ENCODE measurements at places on chromosomes 4 and X.
A peak's percentile ranks its signal among the peaks of the same experiment; 100 is the strongest.

DNA sequence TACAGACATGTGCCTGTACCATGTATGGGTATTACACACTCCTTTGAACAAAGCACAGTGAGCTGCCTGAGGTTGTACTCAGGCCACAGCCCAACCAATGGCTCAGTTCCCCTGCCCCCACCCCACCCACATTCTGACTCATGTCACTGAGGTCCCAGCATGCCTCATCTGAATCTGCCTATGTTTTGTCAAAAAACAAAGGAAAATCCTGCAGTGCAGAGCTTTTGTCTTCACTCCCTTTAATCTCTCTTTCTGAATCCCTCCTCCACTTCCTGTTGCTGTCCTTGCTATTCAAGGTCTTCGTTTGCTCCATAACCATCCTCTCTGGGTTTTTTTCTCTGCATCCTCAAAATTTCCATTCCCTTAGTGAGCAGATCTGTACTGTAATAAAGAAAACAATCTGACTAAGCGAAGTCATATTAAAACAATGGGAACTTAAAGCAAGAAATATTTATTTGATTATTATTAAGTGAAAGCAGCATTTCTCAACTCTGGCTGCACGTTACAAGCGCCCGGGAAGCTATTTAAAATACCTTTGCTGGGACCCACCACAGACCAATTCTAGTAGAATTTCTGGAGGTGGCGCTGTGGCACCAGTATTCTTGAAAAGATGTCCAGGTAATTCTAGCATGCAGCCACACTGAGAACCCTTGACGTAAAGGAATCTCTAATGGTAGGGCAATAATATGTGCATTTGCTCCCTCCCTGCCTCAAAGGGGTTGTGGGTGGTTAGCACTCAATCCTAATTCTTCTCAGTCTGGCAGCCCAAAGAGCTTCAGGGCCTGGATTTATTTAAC is 8.7 kb downstream of the GUCY2F start:
- DNase-seq, result no peak

DNA sequence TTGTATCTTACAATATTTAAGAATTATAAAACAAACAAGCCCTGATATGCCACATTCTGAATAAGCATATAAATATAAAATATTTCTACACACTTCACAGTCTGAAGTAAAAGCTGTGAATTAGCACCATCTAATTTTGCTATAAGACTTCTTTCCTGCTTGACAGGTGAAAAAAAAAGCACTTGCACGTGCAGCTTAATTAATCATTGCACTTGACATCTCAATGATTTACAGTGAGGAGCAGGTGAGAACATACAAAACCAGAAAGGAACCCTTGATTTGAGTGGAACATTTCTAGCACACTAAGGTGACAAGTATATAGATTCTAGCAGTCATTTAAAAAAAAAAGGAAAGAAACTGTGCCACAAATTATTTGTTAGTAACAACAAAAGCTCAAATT is 47.9 kb downstream of the CHIC2 start:
- DNase-seq, result no peak

GRCh38 chr4:17236686-17237085 is 275.2 kb downstream of the QDPR start:
- DNase-seq, result no peak

DNA sequence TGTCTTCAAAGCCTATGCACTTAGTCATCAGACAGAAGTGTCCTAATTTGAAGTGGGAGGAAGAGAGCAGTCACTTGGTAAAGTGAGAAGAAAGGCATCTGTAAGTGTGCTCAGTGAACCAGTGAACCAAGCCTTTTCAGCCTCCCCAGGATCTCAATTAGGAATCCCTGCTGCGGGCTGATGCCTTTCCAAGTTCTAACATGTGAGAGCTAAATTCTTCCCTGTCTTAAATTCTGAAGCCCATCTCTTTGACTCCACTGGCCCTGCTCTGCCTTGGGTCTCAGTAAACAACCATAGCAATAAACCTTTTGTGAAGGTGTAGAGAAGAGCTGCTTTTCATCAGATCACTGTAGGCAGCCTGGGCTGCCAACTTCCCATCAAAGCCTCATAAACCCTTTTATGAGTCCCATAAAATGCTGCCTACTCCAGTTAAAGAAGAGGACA is 701.2 kb upstream of the LCORL start:
- no peak for DNase-seq

GRCh38 chrX:131862321-131862720 is 160.8 kb upstream of the STK26 start:
- DNase-seq, result no peak

GRCh38 chr4:15738877-15739276 is 36.0 kb downstream of the BST1 start:
- no peak for DNase-seq

- DNase-seq, result no peak
Measured at GRCh38 chr4:171024720-171025303, 788.4 kb upstream of the GALNTL6 start.

DNA sequence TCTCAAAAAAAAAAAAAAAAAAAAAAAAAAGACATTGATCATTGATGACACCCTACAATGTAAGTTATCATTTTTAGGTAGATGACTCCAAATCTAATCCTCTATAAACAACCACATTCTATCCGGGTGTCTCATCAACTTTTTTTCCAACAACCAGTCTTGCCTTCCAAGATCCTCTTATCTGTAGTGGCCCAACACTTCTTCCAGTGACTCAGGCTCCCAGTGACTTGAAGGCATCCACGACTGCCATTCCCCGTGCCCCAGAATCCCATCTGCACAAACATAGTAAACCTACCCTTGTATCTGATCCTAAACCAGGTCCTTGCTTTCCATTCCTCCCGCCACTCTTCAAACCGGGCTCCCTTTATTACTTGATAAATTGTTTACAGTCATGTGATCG is 15.6 kb upstream of the TSPAN5 start:
- DNase-seq, result no peak

DNA sequence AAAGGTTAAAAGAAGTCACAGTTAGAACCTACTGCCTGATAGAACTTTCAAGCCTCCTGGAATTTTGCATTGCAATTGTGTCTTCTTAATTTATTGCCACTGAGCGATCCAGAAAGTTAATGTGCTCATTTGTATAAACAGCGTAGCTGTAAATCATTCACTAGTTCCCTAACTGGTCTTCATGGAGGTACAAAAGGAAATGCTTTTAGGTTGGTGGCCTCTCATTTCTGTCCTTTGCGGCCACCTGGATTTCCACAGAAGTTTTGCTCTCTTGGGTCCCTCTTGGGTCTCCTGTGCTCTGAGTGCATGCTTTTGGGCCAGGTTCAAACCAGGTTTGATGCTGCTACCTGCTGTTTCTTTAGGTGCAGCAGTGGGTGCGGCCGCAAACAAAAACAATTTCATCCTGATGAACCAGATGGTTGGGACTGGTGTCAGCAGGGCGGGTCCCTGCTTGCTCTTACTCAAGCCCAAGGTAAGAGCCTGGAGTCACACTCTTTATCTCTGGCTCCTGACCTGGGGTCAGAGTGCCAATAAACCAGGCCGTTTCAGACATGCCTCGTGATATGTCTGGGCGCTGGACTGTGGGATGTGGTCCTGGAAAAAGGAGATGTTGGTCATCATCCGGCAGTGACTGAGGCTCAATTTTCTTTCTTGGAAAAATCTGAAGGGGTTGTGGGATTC is 270.1 kb downstream of the PTTG2 start:
- no peak for DNase-seq

- DNase-seq, result no peak
Measured at GRCh38 chrX:154409222-154409871, at the start of gene DNASE1L1. Gene DNASE1L1, minus strand, starts transcription at chrX:154409254. Its CDS starts 3,686 bp downstream, at chrX:154405568.

- no peak for DNase-seq
Measured at GRCh38 chr4:141047228-141047884, 85.9 kb downstream of the RNF150 start.

GRCh38 chrX:76202471-76202870 is 29.6 kb downstream of the PBDC1 start:
- no peak for DNase-seq

DNA sequence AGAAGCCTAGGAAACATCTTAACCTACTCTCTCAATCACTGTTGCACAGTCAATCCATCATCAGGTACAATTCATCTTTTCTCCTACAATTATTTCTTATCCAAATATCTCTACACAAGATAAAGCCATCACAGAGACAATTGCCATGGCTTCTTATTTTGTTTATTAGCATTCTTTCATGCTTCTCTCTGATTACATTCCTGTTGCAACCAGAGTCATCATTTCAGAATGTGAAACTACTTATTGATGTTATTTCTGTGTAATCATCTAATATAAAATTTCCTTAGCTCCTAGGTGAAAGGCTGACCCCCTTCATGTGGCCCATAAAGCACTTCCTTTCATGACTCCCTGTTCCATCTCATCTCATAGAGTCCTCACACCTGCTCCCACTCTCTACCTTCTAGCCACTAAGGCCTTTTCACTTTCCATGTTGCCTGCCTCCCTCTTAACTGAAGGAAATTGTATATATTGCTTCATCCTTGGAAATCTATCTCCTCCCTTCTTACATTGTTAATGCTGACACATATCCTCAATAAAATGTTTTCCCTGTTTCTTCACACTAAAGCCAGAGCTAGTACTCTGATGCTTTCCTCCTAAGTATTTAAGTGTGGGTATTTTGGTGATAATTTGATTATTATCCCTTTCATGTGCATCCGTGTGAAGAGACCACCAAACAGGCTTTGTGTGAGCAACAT is 829.9 kb downstream of the FAT4 start:
- DNase-seq, result no peak

DNA sequence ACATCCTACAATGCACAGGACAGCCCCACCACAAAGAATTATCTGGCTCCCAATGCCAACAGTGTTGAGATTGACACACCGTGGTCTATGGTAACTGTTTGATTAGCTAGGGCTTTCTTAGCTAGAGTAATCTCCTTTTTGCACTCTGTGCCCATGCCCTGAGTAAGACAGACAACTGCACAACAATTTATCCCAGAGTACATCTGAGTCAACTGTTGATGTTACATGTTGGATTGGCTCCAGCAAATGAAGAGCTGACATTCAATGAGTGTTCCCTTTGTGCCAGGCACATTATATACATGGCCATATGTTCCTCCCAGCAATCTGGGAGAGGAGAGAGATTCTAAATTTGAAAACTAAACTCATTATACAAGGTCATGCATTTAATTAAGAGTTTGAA is 3.9 kb upstream of the FAM9C start:
- DNase-seq, result no peak

- DNase-seq, result peak; percentile 90
Measured at GRCh38 chr4:76213415-76214176, at the start of gene SCARB2. Gene SCARB2, minus strand, starts transcription at chr4:76213824. Its CDS starts 281 bp downstream, at chr4:76213543.

DNA sequence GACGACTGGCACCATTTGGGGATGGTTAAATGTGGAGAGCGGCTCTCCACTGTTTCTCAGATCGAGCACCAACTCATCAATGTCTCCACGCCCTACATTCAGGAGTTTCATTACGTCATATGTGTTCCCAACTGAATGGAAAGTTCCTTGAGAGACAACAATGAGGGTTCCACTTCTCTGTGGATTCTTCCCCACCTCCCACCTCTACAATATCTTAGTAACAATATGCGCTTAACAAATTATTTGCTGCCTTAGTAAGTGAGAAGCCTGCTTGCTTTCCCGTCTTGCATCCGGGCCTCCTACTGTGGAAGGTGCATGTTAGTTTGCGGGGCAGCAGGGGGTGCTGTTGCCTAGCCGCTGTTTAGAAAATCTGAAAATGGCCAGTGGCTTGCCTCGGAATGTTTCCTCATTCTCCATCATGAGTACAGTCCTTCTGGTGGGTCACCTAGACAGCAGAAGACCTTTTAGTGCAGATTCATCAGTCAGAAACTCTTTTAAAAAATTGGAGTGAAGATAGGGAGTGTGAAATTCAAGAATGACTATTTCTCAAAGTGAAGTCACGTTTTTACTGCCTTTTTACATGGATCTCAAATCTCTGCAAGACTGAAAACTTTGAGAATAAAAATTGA is 55.7 kb downstream of the PHOX2B start:
- DNase-seq, result peak; percentile 68

DNA sequence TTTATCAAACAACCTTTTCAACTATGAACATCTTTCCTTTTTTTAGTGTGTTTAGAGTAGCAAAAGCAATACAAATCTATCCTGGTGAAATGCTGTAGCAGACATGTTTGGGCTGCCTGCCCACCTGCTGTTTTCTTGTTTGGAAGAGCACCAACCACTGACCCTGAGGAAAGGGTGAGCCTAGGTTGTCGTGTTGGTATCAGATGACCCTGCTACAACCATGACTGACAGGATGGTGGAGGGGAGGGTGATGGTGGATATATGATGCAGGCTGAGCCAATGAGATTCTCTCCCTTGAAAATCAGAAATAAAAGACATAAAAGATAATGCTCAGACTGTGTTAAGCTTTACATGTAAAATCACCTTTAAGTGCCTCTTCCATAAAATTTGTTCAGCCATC is 201.2 kb downstream of the NPNT start:
- no peak for DNase-seq

DNA sequence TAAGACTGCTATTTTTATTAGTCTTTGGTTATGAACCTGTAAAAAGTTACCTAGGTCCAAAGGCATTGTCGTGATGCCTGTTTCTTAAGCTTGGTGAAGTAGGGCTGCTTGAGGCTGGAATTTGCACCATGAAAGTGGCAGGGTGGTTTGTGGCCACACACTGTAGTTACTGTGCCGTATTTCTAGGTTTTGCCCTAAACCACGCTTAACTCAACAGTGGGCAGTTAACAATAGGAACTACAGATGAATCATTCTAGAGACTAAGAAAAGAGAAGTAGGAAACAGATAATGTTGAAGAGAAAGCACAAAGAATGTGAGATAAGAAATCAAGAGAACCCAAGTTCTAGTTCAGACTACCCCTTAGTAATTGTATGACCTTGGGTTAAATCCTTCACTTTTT is 11.5 kb downstream of the ETNPPL start:
- no peak for DNase-seq

GRCh38 chr4:131137196-131137595 is 2011.9 kb upstream of the PCDH10 start:
- DNase-seq, result no peak

DNA sequence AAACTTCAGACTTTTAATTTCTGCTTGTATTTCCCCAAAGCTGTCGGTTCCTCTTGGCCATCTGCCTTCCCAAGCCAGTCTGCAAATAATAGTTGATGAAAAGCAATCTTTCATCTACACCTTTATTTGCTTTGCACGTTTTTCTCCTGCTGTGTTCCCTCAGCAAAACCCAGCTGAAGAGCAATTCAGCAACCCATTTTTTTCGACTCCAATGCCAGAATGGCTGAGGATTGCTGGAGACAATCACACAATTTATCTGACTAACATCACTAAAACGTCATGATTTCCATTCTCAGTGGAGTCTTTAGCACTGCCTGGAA is 94.3 kb downstream of the GPRIN3 start:
- DNase-seq, result no peak

GRCh38 chr4:185202984-185203485 is 765 bp downstream of the CFAP97 start:
- DNase-seq, result no peak

- DNase-seq, result no peak
Measured at GRCh38 chr4:137576446-137576845, 44.2 kb upstream of the PCDH18 start.

GRCh38 chr4:24701683-24702082 is 93.7 kb upstream of the SOD3 start:
- DNase-seq, result no peak

DNA sequence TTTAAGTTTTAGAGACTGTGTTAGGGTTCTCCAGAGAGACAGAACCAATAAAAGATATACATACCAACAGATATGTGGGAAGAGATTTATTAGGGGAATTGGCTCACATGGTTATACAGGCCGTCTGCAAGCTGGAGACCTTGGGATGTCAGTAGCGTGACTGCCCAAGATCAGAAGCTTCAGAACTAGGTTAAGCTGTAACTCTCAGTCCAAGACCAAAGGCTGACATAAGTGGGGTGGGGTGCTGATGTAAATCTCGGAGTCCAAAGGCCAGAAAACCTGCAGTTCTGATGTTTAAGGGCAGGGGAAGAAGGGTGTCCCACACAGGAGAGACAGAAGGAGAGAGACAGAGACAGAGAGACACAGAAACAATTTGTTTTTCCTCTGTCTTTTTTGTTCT is 10.5 kb downstream of the CLDN34 start:
- DNase-seq, result no peak

Data from left forelimb (tissue), 1 donor.